ENCODE measurements at places on chromosomes 3 and 15.

DNA sequence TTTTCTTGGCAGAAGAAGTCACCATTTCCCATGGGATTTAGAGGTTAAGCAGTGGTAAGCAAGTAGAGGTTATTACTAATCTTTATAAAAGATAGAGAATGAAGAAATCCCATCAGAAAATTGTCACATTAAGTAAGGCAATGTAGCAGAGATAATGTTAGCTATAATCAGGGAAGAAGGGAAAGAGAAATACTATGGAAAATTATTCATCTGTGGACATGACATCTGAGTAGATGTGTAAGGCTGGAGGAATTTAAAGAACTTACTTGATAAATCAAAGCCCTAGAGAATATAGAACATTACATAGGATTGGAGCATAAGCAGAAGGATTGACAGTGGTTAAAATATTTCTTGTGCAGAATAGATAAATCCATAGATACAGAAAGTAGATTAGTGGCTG, 553.1 kb upstream of the CBLB start:
- DNase-seq, result no peak

- no peak for DNase-seq
These were observed 48.7 kb downstream of the BFSP2 start for GRCh38 chr3:133448478-133449122.

DNA sequence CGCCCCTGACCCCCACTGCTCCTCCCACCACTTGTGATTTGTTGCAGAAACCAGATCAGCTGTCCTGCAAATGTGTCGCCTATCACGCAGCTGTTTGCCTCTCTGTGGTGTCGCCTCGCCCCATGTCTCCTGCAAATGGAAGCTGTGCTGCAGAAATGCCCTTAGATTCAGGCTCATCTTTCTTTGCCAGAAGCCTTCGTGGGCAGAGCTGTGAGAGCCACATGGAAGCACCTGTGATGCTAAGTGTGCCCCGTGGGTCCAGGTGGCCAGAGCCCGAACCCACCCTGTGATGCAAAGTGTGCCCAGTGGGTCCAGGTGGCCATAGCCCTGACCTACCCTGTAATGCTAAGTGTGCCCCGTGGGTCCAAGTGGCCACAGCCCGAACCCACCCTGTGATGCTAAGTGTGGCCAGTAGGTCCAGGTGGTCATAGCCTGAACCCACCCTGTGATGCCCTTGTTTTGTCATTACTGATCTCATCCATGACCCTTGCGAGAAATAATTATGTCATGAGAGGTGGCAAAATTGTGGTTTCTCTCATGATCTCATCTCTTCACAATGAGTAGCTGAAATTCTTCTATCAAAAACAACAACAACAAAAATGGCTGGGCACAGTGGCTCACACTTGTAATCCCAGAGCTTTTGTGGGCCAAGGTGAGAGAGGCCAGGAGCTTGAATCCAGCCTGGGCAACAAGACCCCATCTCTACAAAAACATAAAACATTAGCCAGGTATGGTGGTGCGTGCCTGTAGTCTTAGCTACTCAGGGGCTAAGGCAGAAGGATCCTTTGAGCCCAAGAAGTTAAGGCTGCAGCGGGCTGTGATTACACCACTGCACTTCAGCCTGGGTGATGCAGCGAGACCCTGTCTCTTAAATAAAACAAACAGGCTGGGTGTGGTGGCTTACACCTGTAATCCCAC, 187.4 kb downstream of the GOLGA6L6 start:
- DNase-seq, result no peak

- no peak for DNase-seq
These were observed 9.4 kb downstream of the SENP2 start for GRCh38 chr3:185595526-185595925.

GRCh38 chr15:62307551-62307950, 142.5 kb upstream of the C2CD4B start:
- DNase-seq, result peak; percentile 71

- peak; percentile 78 for DNase-seq
These were observed 109.1 kb upstream of the TNFAIP8L3 start for GRCh38 chr15:51203797-51204196.

GRCh38 chr3:190552969-190553759, 39.3 kb downstream of the IL1RAP start:
- no peak for DNase-seq

GRCh38 chr3:33006081-33006480, 54.6 kb downstream of the CCR4 start:
- no peak for DNase-seq

DNA sequence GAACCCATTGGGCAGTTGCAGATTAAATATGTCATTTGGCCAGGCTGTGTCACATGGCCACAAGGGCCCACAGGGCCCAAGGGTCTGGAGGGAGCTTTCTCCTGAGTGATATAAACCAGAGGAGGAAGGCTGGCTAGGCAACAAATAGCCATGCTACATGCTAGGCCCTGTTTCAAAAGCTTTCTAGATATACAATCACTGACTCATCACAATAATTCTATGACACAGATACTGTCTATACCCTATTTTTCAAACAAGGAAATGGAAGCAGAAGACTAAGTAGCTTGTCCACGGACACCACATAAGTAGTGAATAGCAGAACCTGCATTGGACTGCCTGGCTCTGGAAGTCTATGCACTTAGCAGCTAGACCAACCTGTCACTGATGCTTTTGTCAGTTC, 625.4 kb downstream of the NTRK3 start:
- DNase-seq, result no peak

DNA sequence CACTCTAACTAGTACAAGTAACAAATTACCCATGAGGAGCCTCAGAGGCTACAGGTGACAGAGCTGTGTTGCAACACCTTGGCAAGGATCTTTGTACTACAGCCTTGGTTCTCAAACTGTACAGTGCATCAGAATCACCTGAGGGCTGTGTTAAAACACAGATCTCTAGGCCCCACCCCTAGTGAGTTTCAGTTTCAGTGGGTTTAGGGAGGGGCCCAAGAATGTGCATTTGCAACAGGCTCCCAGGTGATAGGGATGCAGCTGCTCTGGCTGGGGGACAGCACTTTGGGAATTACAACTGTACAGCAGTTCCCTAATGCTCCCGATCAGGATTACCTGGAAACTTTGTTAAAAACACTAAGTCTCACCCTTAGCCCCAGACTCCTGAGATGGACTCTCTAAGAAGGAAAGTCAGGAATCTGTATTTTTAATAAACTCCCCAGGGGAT, 66.1 kb upstream of the NR2F2 start:
- no peak for DNase-seq

GRCh38 chr15:100001405-100001804, 268.2 kb upstream of the LYSMD4 start:
- DNase-seq, result no peak

DNA sequence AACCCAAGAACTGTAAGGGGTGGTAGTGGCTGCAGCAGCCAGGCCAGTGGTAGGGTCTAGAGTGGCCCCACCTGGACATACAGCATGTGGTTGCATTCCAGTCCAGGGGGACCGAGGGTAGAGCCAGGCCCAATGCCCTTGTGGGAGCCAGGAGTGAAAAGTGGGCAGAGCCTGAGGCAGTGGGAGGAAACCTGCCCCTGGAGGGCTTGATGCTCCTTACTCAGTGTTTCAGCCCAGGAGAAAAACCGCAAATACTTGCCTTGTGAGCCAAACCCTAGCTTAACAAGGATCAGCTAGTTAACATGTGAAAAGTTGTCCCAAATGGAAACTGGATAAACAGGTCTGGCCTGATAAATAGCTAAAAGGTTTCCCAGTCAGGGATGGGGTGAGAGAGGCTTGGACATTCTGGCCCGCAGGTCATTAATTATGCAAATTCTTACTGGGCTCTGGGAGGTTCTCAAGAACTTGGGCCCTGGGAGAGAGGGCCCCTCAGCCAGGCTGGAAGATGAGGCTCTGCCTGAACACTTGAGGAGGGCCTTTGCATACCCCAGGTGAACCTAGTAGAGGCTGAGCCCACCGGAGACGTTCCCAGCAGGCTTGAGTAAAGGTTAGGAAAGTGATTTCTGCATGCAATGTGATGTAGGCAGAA, 222.1 kb downstream of the THSD4 start:
- no peak for DNase-seq

Measured in GM04503 (cell line).